Activated T-helper 2 cell treated with anti-CD3 and anti-CD28 coated beads, Interferon-gamma antibody, Interleukin-2, Interleukin-4, amounts not matched to agents 10 μg/mL and 5 μg/mL and 100 μg/mL, durations not matched to agents 14 hours and 24 hours and 36 hours (primary cell): ENCODE measurements at places on chromosomes 1 and 21. TPM values are rescaled to one million over a fixed set of nuclear protein-coding genes. Genes with fewer than 3 reads are reported as not detected.

GRCh38 chr1:183313063-183313462, 105.1 kb downstream of the NMNAT2 start:
- DNase-seq, result no peak

DNA sequence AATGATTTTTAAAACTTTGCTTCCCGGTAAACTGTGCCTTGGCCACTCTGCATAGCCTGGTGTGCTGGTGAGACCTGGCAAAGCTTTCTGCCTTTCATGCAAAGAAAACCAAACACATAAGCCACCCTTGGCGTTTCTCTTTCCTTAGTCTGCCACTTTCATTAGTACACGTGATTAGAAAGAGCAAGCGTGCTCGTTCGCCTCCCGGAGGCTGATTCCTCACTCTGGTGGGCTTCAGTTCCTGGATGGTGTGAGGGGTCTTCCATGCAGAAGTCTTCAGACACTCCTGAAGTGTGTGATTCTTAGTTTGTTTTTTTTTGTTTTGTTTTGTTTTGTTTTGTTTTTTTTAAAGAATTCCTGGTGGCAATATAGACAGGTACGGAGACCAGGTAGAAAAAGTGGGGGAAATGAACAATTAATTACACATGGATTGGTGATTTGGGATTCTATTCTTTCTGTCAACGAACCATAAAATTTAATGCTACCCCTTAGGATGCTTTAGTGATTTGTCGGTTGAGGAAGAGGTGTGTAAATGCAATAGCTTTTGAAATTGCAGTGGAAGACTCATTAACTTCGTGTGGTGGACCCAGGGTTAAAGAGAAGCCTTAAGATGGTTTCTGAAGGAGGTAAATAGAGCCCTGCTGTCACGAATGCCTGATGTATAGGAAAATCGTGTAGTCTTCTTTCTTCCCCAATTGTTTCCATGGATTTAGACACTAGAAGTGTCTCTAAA, 2.1 kb downstream of the GALNT2 start:
- no peak for DNase-seq

DNA sequence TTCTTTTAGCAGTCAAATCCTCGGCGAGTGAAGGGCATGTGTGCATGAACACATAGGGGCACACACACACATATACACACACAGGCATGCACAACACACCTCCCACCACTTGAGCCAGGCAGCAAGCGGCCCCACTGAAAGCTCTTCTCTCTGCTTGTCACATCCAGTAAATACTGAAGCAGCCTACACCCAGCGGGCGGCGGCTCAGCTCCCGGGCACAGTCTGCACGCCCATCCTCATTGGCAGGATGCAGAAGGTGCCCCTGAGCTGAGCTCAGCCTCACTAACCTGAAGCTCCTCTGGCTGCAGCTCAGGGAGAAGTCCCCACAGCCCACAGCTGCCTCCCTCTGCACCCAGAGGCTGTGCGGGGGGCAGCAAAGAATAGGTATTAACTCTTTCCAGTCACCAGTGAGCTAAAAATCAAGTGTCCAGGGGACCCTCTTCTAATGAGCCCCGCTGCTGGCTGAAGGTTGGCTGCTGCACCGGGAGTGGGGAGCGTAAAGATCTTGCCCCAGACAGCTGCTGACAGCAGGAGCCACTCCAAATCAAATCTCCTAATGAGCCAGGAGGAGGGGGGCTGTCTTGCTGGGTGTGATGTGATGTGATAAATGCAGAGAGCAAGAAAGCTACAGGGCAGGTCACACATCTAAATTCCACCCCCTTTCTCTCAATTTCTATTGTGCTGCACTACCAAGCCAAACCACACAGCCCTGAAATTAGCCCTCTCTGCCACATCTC, 12.5 kb downstream of the RGS8 start:
- no peak for DNase-seq

DNA sequence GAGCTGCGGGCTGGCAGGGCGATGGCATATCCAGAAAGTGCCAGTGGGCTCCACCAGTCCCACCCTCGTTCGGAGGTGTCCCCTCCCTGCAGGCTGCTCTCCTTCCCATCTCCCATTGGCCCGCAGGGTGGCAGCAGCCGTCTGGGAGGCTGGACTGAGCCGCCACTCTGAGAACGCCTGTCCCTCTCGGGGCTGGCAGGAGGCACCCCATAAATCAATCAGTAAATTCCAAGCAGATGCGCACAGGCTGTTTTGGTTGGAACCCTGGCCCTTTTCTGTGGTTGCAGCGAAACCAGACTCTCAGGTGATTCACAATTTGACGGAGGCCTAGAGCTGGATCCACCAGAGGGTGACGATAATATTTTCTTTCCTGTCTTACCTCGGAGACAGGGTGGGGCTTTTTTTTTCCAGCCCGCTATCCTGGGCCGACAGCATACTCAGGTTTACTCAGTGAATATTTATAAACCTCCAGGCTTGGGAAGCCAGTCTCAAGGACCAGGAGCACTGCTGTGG, 99.7 kb downstream of the GLIS1 start:
- no peak for DNase-seq

DNA sequence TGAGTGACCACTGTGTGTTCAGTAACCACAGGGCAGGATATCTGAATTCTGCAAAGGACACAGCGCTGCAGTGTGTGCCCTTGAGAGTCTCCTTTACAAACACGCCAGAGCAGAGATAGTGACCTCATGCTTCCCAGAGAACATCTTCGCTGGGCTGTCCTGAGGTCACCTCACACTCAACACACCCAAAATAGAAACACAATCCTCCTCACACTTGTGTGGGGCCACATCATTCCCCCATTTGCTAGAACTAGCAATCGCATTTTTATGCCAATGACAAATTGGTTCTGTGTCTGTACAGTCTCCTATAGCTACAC, 140.1 kb upstream of the NRIP1 start:
- no peak for DNase-seq

DNA sequence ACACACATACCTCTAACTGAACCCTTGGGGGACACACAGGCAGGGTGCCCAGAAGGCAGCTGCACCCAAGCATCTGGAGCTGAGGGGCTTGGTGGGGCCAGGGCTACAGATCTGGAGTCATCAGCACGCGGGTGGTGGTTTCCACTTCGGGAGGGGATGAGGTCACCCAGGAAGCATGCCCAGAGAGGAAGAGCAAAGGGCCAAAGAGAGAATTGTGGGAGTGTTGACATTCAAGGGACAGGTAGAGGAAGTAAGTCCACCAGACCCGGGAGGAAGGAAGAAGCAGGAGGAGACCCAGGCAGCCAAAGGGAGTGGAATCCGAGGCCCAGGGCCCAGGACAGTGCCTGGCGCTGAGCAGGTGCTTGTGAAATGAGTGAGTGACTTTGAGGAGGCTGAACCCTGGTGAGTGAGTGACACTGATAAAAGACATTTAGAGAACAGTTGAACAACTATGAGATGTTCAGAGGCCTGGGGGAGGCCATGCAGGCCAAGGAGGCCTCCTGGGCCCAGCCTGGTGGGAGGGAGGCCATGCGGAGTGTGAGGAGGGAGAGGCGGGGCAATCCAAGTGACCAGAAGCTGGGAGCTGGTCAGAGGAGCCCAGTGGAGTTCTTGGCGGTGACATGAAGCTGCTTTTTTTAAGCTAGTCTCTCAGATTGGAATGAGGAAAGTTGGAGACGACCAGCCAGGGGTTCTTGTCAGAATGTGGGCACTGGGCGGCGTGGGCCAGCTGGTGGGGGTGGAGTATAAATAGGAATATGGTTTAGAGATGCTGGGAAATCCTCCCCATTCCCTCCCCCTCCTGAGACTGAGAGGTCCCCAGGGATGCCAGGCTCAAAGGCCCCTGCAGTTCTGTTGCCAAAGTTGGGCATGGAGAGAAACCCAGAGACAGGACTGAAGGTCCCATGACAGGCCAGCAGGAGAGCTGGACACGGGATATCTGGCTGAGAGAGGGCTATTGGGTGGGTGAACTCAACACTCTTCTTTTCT, 7.9 kb downstream of the CDK18 start:
- no peak for DNase-seq

GRCh38 chr1:212966616-212967015, 16.3 kb downstream of the VASH2 start:
- no peak for DNase-seq

GRCh38 chr1:35707601-35708440, 10.9 kb downstream of the C1orf216 start:
- no peak for DNase-seq

The C8A gene
- not detected in 2 replicates for total RNA-seq

The PFDN2 gene
- total RNA-seq, result 138 and 139 TPM in 2 replicates

The EXTL1 gene
- total RNA-seq, result not detected in 2 replicates

The C1orf53 gene
- total RNA-seq, result 2.4 and 2.5 TPM in 2 replicates

The ZNF124 gene
- total RNA-seq, result 14.0 and 16.9 TPM in 2 replicates
